ENCODE measurements at places on chromosomes 12 and 14. TPM values are rescaled to one million over a fixed set of nuclear protein-coding genes. Genes with fewer than 3 reads are reported as not detected.

DNA sequence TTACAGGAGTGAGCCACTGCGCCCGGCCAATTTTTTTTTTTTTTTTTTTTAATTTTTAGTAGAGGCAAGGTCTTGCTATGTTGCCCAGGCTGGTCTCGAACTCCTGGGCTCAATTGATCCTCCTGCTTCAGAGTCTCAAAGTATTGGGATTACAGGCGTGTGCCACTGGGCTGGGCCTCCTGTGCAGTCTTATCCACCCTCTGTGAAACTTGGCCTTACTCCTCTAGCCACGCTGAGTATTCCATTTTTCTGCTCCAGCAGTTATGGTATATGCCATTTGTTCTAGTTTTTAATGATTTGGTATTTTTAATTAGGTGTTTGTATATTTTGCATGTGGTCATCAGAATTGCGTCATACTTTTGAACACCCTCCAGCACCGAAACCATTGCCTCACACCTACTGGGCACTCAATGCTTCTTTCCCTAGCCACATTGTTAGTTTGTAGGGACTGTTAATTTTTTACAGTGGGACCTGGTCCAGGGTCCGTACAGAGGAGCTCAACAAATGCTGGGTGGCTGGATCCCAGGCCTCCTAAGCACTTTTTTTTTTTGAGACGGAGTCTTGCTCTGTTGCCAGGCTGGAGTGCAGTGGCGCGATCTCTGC lies 11.4 kb downstream of the RIOX1 start:
- no peak for DNase-seq

GRCh38 chr14:52961060-52961639 lies 10.3 kb upstream of the FERMT2 start:
- peak; percentile 83 for DNase-seq

The SBNO1 gene
- total RNA-seq = 14.4 TPM

- DNase-seq = no peak
These were observed 313.5 kb downstream of the ALG10 start for GRCh38 chr12:34335819-34336262.

- no peak for DNase-seq
These were observed 95.2 kb downstream of the RBM19 start for GRCh38 chr12:113870890-113871289.

GRCh38 chr12:95096852-95097251 lies 23.4 kb upstream of the NR2C1 start:
- no peak for DNase-seq

DNA sequence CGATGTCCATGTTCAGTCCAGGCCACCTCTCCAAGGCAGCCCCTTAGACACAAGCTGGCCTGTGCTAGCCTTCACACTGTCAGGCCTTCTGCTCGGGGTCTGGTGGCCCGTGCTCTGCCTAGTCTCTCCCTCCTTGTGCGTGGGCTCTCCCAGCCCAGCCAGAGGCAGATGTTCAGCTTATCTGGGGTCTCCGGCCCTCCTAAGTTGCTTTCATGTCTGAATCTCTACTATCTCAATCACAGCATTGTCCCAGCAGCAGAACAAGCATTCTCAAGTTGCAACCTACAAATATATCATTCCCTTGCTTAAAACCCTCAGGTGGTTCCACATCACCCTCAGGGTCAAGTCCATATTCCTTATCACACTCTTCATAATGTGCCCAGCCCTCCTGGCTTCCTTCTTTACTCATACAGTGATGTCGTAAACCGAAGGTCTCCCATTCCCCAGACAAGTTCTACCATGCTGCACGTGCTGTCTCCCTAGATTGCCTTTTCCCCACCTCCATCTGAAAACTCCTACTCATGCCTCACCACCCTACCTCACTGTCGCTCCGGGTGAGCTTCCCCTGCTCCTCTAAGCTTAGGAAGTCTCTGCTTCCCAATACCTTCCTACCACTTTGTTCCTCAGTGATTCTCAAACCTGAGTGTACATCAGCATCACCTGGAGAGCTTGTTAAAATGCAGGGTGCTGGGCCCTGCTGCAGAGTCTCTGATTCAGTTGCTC lies 1.5 kb downstream of the KRT73 start:
- no peak for DNase-seq

- DNase-seq = no peak
These were observed 32.9 kb downstream of the MAP1LC3B2 start for GRCh38 chr12:116591855-116592637.

- peak; percentile 96 for DNase-seq
These were observed 39.9 kb downstream of the LTBP2 start for GRCh38 chr14:74571901-74572725.

The CD163L1 gene
- 10.2 TPM for total RNA-seq

DNA sequence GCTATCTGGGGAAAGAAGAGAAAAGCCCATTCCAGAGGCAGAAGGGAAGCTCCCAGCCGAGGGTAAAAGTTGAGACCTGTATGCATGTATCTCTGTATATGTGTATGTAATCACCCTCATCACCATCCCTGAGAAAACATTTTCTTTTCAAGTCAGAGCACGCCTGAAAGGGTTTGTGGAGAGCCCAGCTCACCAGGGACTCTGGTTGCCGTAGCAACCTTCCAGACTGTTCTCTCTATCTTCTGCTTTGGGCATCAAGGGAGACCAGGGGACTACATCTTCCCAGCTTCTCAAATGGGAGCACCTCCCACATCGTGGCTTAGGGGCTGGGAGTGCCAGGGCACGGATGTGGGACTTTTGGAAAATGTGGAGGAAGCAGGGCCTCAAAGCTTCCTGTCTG lies 93.5 kb downstream of the GALNT8 start:
- no peak for DNase-seq

DNA sequence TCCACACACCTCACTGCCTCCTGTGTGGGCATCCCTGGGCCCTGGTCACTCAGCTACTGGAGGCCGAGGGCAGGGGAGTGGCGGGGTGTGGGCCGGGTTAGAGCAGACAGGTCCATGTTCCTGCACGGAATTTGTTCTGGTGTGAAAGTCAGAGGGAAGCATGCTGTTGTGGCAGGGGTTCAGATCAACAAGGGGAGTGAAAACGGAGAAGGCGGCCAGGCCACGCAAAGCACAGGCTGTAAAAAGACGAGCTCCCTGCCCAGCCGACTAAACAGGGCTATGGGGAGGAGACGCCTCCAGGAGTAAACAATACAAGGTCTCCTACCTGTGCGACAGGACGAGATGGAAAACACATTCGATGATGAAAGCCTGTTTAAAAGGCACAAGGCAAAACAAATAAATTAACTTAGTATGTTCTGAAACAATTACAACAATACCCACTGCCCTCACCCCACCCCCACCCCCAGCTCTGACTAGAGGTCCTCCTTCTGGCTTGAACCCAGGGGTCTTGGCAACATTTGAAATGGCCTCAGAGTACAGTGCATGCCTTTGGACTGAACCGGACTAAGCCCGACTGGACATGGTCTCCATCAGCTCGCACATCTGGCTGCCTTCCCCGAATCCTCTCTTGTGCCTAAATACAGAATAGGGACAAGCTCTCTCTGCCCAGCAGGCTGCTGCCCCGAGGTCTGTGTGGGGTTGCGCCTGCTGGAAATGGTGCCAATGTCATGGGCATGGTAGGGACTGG lies 274.9 kb upstream of the DIO3 start:
- no peak for DNase-seq

The ADAMTS20 gene
- total RNA-seq = not detected

The NFE2 gene
- not detected for total RNA-seq

The ATL1 gene
- total RNA-seq = 0.40 TPM

DNA sequence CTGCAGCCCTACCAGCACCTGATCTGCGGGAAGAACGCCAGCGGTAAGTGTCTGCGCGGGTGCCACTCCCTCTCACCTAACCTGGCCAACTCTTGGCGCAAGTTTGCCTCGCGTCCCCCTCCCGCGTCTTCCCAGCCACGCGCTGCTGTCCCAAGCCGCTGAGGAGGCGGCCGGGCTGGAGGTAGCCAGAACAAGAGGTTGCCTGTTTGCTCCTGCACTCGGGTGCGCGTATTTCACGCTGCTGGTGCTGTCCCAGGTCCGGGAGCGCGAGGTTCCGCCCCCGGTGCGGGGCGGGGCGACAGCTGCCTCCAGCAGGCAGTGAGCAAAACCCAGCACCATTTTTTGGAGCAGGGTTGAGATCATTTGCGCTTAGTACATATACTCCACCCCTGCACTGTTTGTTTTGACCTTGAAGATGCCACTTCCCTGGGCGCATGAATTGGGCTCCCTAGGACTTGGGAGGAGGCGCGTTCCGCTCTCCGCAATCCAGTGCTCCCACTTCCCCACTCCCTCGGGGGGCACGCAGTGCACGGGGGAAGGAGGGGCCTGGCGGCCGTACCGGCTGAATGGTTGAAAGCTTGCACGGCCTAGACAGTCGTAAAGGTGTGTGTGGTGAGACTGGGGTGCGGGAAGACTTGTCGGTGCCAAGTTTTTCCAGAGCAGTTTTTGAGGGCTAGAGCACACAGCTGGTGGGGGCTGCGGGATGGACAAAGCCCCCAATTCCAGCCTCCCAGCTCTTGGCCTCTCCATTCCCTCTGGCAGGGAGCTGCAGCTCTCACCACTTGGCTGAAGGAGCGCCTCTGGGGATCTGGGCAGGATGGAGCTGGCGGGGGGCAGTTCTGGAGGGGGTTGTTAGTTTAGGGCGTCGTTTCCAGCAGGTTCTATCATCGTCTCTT lies 226.9 kb upstream of the CRY1 start:
- peak; percentile 50 for DNase-seq

DNA sequence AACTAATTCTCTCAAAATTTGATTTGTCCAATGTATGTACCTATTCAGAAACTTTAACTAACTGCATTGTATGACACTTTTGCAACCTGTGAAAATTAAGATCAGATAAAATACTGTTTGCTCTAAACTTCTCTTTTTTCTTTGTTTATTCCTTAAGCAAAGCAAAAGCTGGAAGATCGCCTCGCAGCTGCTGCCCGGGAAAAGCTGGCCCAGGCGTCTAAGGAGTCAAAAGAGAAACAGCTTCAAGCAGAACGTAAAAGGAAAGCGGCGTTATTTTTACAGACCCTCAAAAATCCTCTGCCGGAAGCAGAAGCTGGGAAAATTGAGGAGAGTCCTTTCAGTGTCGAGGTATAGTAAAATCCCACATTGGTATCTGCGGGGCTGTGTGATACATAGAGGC lies 55.1 kb downstream of the SFSWAP start:
- DNase-seq = no peak

- DNase-seq = no peak
These were observed 4.1 kb downstream of the MAP1LC3B2 start for GRCh38 chr12:116563262-116563661.

DNA sequence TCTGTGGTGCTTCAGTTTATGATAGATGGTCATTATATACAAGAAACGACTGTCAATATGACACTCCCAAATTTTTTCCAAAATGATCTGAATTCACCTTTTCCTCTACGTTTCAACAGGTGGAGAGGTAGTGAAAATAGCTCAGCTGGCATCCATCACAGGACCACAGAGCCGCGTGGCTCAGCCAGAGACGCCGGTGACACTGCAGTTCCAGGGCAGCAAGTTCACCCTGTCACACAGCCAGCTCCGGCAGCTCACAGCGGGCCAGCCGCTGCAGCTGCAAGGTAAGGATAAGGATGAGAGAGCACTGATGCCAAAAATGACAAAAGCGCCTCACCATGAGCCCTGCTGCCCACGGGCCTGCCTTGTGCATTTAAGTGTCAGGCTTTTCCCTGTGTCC lies 73.9 kb downstream of the EP400 start:
- DNase-seq = no peak
